ENCODE measurements at places on chromosomes 7 and 10.

DNA sequence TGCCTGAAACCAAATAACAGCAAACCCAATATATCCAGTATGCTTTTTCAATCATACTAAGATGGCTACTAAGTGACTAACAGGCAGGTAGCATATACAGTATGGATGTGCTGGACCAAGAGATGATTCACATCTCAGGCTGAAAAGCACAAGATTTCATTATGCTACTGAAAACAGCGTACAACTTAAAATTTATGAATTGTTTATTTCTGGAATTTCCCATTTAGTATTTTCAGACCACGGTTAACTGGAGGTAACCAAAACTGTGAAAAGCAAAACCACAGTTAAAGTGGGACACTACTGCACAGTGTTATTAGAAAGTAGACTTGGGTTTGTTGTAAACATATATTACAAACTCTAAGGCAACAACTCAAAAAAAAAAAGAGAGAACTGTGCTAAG lies 91.5 kb downstream of the KMT2C start:
- no peak for DNase-seq

DNA sequence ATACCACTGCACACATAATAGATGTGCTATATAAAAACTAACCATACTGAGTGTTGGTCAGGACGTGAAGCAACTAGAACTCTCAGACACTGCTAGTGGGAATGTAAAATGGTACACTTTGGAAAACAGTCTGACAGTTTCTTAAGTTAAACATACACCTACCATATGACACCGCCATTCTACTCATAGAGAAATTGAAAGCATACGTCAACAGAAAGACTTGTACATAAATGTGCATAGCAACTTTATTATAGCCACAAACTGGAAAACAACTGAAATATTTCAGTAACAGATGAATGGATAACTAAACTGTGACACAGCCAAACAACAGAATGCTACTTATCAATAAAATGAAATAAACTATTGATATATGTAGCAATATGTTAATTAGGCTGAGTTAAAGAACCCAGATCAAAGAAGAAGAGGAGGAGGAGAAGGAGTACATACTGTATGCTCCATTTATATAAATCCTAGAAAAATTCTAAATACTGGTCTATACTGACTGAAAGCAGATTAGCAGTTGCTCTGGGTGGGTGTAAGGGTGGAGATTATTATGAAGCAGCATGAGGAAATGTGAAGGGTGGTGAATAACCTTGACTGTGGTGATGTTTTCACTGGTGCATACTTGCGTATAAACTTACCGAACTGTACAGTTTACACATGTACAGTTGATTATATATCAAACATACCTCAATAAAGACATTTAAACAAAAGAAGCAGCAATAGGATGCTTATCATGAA lies 48.6 kb downstream of the ARHGAP21 start:
- DNase-seq: no peak

GRCh38 chr10:839550-840205 lies 91.8 kb downstream of the LARP4B start:
- DNase-seq: no peak

- no peak for DNase-seq
Measured at GRCh38 chr7:100867776-100868485, 744 bp downstream of the TRIP6 start.

- no peak for DNase-seq
Measured at GRCh38 chr10:17076626-17077345, 52.8 kb downstream of the CUBN start.

Measured in skeletal muscle cell (primary cell).